ELF-1 (cell line): ENCODE measurements at places on chromosomes 13 and 19.

DNA sequence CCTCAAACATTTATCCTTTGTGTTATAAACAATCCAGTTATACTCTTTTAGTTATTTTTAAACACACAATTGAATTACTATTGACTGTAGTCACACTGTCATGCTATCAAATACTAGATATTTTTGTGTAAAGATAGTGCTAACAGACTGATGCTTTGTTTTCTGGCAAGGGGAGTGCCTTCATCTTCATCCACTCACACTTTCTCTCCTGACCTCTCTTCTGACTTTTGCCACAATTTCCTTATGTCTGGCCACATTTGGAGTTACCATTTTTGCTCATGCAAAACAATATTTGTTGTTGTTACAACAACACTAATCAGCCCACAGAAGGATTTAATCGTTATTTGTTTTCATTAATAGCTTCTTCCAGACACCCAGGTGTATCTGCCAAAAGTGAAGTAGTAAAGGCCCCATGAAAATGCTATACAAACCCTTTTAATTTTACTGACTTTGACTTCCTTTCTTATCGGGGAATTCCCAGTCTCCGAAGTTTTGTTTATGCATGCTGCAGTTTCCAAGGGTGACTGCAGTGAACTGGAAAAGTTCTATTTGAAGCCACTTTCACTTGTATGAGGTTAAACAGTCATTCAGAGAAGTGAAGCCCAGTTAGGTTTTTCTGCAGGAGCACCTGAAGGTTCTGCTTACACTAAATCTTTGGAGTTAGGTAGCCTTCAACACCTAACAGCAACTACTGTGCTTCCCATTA lies 66.1 kb upstream of the FRY start:
- DNase-seq: no peak

GRCh38 chr13:40569024-40569350 lies 97.5 kb downstream of the FOXO1 start:
- DNase-seq: no peak

- no peak for DNase-seq
These were observed 9.4 kb downstream of the PCDH20 start for GRCh38 chr13:61406275-61406674.

GRCh38 chr19:45972947-45973540 lies 621 bp downstream of the NOVA2 start:
- DNase-seq: no peak

GRCh38 chr13:106117035-106117434 lies 418.4 kb downstream of the EFNB2 start:
- no peak for DNase-seq

DNA sequence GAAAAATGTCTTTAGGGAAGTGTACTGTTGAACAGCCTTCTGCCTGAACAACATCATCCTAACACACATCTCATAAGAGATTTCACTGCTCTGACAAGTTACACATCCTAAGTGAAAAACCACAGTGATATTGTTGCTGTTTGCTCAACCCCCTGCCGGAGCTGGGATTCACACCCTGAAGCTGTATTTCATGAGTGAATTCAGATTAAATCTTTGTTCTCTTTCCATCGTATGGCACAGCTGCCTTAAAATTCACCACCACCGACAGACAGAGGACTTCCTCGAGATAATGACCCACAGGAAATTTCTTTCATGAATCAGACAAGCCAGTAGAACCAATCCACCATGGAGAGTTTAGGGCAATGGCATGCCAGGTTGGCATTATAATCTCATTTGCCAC lies 280.8 kb downstream of the DCT start:
- no peak for DNase-seq

GRCh38 chr13:43804461-43805070 lies 17.8 kb upstream of the ENOX1 start:
- DNase-seq: no peak

GRCh38 chr19:1076951-1077350 lies 10.0 kb downstream of the ARHGAP45 start:
- DNase-seq: no peak

DNA sequence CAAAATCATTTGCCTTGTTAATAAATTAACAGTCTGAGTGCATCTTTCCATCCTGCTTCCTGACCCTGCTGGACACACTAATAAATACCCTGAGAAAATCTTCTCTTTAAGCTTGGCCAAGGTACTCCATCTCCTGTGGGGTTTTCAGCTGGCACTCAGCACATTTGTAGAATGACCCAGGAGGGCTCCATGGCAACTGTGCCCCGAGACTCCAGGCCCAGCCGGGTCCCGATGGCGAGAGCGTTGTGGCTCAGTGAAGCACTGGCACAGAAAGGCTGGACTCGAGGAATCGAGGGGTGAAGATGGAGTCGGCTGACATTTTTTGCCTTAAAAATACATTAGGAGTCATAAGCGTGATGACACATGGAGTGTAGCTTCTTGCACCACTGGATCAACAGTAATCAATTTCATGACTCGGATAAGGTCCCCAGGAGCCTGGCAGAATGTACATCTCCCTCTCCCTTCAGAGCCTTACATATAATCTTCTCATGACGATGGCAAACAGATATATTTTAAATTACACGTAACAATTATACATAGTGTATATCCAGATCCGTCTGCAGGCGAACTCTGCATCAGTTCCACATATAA lies 85.4 kb downstream of the SLC7A1 start:
- no peak for DNase-seq

- DNase-seq: no peak
These were observed 16.1 kb upstream of the RASA3 start for GRCh38 chr13:114148521-114148855.

- DNase-seq: no peak
These were observed 99.0 kb upstream of the HTR2A start for GRCh38 chr13:46995874-46996273.

DNA sequence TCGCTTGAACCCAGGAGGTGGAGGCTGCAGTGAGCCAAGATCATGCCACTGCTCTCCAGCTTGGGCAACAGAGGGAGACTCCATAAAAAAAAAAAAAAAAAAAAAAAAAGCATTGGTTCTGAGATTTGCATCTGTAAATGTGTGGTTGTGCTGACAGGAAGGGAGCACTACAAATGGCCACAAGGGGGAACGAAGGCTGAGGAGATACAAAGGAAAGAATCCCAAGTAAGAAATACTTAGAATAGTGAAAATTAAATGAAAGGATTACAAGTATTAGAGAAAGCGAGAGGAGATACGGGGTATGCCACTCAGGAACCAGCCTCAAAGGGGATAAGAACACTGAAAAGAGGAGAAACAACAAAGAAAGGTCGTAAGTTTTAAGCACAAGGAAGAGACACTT lies 284.9 kb downstream of the KLF12 start:
- DNase-seq: peak; percentile 54

DNA sequence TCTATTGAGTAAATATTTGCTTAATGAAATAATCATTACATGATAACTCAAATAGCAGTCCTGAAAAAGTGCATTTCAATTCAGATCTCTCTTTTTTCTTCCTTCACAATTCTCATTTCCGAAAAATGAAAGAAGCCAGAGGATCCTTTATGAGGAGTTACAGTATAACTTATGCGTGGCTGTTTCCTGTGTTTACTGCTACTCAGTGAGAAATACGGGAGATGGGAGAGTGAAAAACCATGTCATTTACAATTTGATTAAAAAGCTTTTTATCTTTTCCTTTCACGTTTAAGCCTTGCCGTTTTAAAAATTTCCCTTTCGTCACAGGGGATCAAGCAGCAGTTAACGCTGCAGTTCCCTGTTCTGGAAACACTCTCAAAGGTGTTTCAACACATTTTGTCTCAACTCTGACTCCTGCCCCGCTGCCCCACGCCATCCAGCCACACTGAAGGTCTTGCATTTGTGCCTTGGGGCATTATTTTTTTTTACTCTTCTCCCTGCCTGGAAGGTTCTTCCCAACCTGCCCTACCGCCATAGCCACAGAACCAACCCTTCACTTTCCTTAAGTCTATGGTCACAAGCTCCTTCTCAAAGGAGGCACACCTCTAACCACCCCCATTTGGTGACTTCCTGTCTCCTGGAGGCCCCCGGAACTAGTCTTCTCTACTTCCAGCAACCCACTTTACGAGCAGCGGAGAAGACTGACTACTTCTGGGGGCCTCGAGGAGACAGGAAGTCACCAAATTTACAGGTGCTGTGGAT lies 17.0 kb downstream of the KL start:
- DNase-seq: peak; percentile 11

DNA sequence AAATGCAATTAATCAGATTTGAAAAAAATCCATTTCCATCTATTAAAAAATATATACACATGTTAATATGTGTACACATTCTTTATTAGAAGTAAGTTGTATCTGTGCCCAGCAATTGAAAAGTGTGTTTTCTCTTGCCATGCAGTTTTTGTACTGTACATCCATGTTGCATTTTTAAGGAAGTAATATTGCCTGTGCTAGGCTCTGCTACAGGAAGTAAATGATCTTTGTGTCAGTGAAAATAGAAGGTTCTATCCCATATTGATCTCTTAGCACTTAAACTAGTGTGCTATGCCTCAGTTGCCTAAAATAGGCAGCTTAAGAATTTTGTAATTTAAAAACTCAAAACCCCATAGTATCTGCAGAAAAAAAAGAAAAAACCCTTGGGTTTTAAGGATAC lies 122.5 kb downstream of the CDK8 start:
- DNase-seq: no peak

DNA sequence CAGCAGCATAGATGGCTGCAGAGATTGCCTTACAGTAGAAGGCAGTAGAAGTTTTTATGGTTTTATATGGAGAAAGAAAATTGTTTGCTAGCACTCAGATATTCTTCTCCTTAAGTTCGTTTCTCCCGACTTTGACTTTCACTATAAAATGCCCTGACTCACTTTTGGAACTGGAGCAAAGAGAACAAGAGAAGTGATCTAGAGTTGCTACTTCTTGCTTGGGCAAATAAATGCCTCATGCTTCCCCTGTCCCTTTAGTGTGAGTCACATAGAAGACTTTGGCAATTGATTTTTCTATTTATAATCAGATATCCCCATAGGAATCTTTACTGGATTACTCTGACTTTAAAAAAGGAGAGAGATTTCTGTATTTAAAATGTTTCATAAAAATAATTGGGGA lies 46.9 kb downstream of the ITGBL1 start:
- no peak for DNase-seq

- no peak for DNase-seq
These were observed 131.8 kb downstream of the KCTD12 start for GRCh38 chr13:76754414-76754813.

DNA sequence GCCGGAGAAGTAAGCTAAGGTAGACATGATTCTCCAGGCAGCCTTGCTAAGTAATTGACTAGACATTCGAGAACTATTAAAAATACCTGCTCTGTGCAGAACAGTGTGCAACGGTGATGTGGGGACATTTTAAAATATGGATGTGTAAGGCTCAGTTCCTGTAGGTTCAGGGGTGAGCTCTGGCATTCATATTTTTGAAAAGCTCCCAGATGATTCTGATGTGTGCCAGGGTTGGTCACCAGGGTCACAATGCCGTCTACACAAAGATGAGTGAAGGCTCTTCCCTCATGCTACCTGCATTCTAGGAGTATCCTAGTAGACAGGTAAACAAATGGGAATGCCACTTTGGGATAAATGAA lies 702 bp upstream of the EPSTI1 start:
- DNase-seq: no peak

- DNase-seq: no peak
These were observed 31.7 kb downstream of the IER2 start for GRCh38 chr19:13181747-13182388.

DNA sequence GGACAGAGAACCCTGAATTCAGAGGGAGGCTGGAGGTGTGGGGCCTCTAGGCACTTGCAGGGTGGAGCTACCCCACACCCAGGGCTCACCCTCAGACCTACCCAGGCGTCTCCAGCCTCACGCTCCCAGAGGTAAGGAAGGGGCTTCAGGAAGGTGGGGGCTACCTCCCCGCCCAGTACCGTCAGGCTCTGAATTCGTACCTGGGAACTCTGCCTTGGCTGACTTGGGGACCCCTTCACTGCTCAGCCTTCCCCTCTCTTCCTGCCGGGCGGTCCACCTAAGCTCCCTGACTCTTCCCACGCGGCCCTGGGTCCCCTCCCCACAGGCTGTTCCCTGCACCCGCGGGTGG lies 28.5 kb upstream of the PARP4 start:
- no peak for DNase-seq

- no peak for DNase-seq
These were observed 6.6 kb upstream of the CD79A start for GRCh38 chr19:41870401-41870873.

GRCh38 chr19:17259118-17259780 lies 5.3 kb downstream of the USHBP1 start:
- no peak for DNase-seq

DNA sequence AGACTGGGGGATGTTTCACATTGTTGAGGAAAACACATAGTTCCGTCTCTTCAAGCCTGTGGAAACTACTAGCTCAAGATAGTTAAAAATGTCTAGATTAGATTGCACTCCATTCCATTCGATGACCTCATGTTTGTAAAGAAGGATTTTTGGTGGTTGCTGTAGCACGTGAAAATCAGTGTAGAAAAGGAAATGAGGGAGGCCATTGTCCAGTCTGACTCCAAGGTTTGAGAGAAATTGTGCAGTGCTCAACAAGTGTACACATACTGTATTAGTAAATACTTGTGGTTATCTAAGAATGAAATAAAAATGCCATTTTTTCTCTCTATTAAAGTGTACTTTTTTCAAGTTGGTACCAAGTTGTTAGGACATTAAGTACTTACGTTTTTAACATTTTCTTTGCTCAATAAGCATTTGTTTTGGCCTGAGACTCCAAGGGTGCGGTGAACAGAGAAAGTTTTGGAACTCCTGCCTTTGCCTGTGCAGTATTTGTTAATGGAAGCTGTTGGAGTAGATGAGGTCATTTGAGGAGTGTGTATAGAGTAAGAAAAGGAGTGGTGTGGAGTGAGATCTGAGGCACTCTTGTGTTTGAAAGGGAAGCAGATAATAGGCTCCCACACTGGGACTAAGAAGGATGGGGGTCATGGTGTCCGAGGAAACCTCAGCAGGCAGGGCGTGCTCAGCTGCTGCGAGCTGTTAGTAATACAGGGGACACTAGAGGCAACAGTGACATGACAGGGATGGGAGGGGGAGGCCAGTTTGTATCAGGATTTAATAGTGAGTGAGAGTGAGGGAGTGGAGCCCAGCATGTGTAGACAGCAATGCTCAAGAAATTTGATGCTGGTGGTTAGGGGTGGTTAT lies 4.4 kb downstream of the WASF3 start:
- peak; percentile 11 for DNase-seq
